ENCODE measurements at places on chromosomes 4 and X.

DNA sequence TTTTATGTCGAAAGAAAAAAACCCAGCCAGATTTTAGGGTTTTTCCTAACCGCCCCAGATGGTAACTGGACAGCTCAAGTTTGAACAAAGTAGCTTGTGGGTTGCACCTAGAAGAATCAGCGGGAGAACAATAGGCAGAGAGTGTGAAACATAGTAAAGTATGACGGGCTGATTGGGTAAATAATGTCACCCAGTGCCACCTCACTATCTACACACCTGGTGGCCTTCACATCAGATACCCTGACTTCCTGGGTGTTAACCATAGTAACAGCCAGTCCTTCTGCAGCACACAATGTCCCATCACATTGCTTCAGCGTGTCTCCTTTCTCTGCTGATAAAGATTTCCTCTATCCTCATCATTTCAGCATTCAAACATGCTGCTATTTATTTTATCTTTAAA is 159.1 kb upstream of the HS3ST1 start:
- no peak for DNase-seq

DNA sequence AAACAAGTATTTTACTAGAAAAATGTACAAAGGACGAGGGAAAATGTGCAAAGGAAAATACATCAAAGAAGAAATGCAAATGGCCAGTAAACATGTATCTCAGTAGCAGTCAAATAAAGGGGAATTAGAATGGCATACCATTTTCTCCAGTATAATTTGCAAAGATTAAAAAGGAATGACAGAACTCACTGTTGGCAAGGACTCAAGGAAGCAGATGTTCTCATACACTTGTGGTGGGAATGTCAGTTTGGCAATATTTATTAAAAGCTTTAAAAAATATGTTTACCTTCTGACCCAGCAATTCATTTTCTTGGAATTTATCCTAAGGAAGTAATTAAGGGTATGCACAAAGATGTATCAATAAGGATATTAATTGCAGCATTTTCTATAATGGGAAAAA is 7.6 kb downstream of the CLCN5 start:
- no peak for DNase-seq

GRCh38 chr4:129094347-129094746 is 1.0 kb upstream of the SCLT1 start:
- DNase-seq = no peak

DNA sequence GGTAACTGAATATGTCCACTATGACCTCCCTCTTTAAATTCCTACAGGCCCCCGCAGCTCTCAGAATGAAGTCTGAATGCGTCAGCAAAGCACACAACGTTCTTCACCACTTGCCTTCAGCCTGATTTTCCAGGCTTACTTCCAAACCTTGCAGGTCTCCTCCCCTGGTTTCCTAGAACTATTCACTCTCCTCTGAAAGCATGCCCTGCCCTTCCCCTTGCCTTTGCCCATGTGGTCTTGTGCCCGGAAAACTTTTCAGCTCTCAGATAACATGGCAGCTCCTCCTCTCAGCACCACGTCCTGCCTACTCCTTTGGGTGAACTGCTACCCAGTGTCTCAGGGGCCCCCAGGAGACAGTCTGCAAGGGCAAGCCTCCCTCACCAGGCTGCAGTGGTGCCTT is 268.5 kb upstream of the LDB2 start:
- DNase-seq = no peak

- no peak for DNase-seq
These were observed 2.5 kb downstream of the SPIN2A start for GRCh38 chrX:57134702-57135101.

- DNase-seq = no peak
These were observed 2315.7 kb upstream of the TENM3 start for GRCh38 chr4:179927473-179927872.

DNA sequence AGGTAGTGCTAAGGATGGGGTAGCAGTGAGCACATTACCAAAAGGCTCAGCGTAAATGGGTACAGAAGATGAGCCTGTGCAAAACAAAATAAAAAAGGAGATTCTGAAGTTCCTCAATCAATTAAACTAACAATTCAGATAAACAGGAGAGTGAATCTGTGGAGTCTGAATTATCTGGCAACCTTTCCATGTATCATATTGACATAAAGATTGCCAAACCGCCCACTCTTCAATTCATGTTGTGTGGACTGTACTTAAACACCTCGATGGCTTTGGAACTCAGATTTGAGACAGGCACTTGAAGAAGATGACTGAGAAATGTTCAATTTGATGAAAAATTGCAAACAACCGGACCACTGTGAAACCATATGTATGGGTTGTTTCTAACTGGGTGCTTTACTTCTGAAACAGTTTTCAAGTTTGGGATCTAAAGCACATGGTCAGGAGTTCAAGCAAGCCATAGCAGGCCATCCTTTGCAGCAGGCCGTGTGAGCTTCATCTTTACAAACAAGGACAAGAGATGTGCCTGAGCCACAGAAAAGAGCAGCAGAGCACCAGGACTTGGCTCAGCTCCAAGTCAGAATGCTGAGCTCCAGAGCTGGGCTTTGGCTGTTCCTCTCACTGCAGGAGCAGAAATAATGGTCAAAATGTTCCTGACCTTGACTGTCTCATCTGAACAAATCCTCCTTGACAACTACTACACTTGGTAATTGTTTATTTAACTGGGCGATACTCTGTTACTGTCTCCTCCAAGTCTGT is 108.1 kb downstream of the MGST2 start:
- no peak for DNase-seq

GRCh38 chr4:53511014-53511413 is 80.3 kb downstream of the LNX1 start:
- no peak for DNase-seq

DNA sequence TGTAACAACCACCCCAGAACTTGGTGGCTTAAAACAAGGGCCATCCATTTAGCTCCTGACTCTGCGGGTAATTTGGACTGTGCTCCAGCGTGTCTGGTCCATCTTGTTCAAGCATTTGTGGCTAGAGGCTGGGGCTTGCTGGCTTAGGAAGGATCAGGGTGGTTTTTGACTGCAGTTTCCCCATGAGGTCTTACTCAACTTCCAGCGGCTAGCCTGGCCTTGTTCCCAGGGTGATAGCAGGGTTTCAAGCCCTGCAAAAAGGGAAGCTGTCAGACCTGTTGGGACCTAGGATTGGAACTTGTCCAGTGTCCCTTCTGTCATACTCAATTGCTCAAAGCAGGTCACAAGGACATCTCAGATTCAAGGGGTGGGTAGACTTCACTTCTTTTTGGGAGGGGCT is 205.9 kb downstream of the STIM2 start:
- no peak for DNase-seq

- no peak for DNase-seq
These were observed 1.9 kb upstream of the TBC1D14 start for GRCh38 chr4:6907658-6908191.

DNA sequence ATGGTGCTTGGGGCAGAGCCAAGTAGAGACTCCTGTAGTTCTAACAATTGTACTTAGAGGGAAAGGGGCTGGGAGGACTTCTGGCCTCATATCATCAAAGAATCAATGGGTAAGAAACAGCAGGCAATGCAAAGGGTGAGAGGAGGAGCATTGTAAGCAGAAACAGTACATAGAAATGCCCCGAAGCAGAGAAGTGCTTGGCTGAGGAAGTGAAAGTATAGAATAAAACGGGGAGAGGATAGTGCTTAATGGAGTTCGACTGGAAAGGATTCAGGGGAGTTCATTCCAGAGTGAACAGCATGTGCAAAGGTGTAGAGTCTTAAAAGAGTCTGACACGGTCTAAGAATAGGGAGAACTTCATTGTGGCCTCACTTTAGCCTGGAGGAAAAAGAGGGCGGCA is 103.0 kb downstream of the SYNPO2 start:
- DNase-seq = no peak

- DNase-seq = no peak
These were observed 10.8 kb upstream of the AFM start for GRCh38 chr4:73470728-73471127.

DNA sequence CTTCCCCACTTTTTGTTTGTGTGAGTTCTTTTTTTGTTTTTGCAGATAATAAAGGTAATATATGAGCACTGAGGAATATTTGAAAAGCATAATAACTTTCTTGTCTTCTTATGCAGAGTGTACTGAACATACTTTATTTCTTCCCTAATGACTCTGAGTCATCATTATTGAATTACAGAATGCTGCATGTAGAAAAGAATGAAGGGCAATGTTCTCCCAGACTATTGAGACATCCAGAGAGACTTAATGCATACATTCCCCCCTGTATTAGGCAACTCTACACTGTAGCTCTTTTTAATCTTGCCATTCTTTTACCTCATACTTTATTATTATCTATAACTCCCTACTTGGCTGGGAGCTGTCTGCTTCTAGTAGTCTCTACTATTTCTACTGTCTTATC is 240.5 kb upstream of the ANKRD50 start:
- no peak for DNase-seq

DNA sequence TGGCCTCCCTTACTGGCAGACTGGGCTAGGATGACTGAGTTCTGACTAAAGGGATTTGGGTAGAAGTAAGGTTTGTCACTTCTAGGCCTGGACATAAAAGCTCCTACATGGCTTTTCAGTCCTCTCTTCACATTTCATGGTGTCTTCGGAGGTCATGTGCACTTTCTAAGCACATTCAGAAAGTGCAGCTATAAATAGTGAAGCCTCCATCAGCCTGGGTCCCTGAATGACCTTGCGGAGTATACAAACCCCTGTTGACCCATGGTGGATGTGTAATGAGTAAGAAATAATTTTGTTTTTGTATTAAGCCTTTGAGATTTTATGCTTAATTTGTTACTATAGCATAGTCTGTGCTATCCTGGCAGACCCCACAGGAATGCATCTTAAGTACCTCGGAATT is 154.0 kb downstream of the STOX2 start:
- no peak for DNase-seq

DNA sequence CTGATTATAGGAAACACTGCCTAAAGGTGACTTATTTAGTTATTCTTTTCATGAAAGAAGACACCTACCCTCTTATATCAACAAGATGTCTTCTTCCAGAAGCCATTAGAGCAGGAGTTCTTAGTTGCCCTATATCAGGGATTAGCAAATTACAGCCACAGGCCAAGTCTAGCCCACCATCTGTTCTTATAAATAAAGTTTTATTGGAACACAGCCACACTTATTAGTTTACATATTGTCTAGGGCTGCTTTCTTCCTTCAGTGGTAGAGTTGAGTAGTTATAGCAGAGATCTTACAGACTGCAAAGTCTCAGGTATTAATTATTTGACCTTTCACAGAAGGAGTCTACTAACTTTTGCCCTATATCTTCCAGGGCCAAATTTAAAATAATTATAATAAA is 157.2 kb upstream of the NOCT start:
- no peak for DNase-seq

Measured in stimulated activated CD4-positive, alpha-beta T cell treated with anti-CD3 and anti-CD28 coated beads, TNF-alpha, amount 100 ng/mL, for 24 hours (primary cell).